Esophagus squamous epithelium (tissue), 5 donors: ENCODE measurements at places on chromosomes 5 and 9.

DNA sequence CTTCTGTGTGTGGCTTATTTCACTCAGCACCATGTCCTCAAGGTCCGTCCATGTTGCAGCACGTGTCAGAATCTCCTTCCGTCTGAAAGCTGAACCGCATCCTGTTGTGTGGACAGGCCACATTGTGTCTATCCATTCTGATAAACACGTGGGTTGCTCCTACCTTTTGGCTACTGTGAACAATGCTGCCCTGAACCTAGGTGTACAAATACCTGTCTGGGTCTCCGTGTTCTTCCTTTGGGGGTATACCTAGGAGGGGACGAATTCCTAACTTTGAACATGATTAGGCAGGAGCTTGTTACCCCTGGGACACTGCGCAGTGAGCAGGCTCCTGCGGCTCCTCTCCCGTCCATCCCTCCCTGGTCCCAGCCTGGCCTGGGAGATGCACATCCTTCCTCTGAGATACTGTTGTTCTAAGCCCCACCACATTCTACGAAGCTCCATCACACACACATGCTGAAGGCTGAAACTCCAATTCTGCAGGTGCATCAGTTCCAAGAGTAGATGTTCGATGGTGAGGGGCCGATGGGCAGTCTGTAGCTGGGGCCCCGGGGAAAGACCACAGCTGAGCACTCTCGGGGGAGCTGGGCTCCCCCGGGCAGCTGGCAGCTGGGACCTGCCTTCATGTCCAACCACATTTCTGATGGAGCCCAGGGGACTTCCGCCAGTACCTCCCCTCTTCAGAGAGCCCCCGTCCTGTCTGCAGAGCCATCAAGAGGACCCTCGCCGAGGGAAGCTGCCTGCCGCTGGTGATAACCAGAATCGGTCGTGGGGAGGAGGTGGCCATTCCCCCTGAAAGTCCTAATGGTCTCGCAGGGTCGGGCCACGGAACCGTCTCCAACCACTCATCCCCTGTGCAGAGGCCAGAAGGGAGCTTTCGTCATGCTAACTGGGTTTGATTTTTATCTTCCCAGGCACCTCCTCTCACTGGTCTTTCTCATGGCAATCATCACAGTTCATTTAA, 120.9 kb downstream of the COL23A1 start:
- no peak for DNase-seq

DNA sequence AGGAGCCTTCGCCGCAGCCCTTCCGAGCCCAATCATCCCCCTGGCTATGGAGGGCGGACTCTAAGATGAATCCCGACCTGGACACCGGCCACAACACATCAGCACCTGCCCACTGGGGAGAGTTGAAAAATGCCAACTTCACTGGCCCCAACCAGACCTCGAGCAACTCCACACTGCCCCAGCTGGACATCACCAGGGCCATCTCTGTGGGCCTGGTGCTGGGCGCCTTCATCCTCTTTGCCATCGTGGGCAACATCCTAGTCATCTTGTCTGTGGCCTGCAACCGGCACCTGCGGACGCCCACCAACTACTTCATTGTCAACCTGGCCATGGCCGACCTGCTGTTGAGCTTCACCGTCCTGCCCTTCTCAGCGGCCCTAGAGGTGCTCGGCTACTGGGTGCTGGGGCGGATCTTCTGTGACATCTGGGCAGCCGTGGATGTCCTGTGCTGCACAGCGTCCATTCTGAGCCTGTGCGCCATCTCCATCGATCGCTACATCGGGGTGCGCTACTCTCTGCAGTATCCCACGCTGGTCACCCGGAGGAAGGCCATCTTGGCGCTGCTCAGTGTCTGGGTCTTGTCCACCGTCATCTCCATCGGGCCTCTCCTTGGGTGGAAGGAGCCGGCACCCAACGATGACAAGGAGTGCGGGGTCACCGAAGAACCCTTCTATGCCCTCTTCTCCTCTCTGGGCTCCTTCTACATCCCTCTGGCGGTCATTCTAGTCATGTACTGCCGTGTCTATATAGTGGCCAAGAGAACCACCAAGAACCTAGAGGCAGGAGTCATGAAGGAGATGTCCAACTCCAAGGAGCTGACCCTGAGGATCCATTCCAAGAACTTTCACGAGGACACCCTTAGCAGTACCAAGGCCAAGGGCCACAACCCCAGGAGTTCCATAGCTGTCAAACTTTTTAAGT, 819 bp downstream of the ADRA1B start:
- no peak for DNase-seq

DNA sequence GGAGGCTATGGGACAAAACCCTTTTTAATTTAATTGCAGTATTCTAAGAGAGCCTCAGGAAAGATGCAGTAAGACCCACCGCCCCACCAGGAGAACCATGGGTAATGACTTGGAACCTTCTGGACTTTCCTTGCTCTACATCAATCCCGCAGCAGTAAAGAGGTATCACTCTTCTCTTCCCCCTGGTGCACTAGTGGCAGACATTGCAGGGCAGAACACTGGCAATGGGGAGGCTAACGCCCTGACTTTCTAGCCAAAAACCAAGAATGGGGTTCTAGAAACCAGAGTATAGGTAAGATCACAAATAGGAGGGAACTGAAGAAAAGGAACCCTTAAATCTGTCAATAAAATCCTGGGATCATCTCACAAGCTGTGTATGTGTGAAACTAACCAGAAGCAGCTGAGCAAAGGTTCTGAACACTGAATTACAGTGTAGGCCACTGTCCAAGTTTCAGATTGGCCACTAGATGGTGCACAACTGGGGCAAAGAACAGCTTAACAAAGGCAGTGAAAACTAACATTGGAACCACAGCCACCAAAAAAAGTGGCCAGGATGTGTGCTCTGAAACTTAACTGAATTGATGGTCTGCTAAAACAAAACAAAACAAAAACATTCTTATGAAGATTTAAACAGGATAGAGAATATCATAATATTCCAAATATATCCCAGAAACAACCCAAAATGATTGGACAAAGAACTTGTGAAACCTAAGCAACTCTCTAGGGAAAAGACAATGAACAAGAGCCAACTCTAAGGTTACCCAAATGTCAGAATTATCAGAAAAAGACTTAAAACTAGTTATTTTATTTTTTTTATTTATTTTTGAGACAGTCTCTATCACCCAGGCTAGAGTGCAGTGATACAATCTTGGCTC, 6.6 kb upstream of the FAM151B start:
- no peak for DNase-seq

GRCh38 chr9:22098643-22099332, 89.7 kb upstream of the CDKN2B start:
- DNase-seq, result no peak

- DNase-seq, result no peak
These were observed 451.3 kb downstream of the SEMA5A start for GRCh38 chr5:9094582-9094981.

- DNase-seq, result no peak
These were observed 88.3 kb downstream of the BRINP1 start for GRCh38 chr9:119280740-119281485.

DNA sequence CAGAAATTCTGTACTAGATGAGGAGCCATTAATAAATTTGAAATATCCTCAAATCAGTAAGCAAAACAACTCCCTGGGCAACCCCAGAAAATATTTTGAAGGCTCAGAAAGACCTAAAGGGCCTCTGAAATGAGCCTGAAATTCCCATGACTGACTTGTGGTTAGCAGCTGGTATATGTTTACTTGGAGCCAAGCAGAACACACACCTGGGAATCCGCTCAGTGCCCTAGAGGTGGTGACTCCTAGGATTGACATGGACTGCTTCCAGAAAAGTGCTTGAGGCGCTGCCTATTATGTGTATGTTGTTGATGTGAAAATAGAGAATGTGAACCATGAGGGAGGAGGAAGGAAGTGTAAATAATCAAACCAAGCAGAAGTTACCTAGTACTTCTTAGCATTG, 14.7 kb downstream of the RFK start:
- DNase-seq, result no peak

DNA sequence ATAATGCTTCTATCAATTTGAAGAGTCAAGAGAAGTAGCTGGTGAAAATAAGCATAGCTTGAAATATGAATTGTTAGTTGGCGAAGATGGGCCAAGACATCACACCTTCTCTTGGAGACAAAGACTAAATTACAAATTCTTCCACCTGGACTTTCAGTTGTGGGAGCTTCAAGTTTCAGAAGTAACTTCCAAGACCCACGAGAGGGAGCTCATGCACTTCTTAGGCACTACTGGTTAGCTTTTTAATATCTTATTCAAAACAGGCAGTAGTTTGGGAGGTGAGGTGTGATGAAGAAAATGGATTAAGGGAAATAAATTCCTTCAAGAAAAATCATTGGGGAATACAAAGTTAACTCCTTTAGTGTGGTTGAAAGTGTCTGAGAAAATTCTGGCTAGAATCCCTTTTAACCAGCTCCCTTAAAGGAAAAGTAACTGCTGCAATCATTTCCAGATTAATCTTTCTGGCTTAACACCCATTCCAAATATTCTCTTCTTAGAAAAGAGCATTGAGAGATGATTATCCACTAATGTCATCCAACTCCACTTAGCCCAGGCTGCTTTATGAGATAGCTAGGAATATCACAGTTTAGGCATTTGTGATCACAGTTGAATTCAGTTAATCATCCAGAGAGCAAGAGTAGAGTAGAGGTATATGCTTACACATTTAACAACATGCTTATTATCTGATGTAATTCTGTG, 139.5 kb upstream of the DMRTA1 start:
- no peak for DNase-seq

DNA sequence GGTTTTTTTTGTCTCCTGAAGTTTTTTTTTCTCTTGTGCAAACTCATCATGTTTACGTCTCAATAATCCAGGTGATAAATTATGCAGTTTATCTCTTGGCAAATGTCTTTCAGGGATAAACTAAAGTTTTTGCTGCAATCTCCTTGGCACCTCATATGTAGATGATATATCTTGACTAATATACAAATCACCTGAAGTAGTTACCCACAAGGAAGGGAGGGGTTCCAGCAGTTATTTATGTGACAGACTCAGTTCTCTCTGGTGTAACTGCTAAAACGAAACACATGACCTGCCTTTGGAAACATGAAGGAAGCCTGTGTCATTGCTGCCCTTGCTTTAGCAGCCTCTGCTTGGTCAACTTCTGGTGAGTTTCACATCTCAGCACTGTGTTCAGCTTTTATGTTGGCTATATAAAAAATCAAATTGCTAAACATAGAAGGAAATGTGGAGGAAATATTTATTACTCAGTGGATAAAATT, 39.3 kb upstream of the KIAA1958 start:
- DNase-seq, result no peak

- no peak for DNase-seq
These were observed 14.2 kb downstream of the GADD45G start for GRCh38 chr9:89619019-89619418.

DNA sequence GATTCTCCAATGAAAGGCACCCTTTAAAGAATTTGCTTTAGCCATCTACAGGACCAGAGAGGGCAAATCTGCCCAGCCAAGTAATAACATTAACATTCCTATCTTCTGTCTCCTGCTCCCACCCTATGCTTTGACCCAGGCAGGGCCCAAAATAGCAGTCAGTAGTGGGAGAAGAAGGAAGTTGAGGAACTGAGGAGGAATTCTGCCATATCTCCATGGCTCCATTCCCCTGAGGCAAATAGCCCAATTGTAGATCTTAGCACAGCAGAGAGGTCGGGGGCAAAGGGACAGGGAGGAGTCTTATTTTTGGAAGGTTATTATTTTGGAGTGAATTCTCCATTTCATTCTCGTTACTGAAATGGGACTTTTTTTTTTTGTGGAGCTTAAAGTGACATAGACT, 111.1 kb upstream of the IFNK start:
- no peak for DNase-seq

DNA sequence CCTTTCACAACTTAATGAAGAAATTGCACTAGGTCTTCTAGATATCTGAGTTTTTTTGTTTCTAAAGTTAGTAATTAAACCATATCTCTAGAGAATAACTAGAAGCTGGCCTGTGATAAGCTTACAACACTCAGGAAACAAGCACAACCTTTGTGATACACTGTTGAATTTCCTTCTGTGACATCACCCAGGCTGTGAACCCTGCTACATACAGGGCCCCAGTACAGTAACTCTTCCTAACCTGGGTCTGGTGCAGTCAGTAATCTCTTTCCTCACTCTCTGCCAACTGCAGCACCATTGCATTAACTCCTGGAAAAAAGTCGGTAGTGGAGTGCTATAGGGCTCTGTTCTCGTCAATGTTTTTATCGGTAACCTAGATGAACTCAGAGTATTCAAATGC, 10.6 kb upstream of the IGFBPL1 start:
- DNase-seq, result no peak

GRCh38 chr5:159883522-159883950, 32.7 kb upstream of the ADRA1B start:
- DNase-seq, result no peak

DNA sequence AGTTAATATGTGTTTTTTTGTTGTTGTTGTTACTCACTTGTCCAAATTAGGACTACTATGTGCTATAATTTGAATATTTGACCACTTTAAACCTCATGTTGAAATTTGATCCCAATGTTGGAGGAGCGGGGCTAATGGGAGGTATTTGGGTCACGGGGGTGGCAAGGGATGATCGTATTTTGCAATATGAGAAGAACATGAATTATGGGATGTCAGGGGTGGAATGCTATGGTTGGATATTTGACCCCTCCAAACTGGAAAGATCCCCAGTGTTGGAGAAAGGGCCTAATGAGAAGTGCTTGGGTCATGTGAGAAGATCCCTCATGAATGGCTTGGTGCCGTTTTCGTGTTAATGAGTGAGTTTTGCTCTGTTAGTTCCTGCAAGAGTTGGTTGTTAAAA, 119.8 kb downstream of the NUDT12 start:
- DNase-seq, result no peak

DNA sequence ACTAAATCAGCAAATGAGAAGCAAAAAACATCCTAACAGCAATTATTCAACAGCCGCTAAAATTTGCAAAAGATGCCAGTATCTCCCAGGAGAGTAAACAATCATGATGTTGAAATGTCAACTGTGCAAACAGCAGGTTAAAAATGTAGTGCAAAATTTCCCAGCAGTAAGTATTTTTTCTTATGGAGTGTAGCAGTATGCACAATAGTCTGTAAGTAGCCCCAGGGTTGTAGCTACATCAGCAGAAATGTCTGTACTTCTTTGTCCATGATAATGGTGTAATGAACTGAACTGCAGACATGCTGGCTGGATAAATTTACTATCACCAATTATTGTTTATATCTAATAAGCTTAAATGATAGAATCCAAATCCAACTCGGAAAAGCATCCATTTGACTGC, 31.4 kb downstream of the GRIN3A start:
- no peak for DNase-seq

- DNase-seq, result no peak
These were observed 150.9 kb downstream of the OSTF1 start for GRCh38 chr9:75239176-75239575.

- no peak for DNase-seq
These were observed 15.0 kb downstream of the ACSL6 start for GRCh38 chr5:131996210-131997025.

DNA sequence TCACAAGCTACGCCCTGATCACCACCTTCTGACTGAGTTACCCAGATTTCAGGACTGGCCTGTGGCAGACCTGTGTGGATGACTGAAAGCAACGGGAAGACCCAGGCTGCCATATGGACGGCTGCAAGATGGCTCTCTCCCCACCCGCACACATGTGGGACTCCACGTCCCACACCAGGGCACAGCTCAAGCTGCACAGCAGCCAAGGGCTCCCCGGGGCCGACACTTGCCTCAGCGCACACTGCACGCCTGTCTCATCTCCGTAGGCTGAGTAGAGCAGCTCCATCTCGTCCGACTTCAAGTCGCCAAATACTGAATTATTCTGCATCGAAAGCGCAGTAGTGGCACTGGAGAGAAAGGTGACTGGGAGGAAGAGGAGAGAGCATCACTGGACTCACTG, 14.5 kb downstream of the BRD9 start:
- DNase-seq, result no peak
